Naive B cell (primary cell): ENCODE measurements at places on chromosomes 3 and 15.

- no peak for DNase-seq
These were observed 17.2 kb downstream of the CHCHD6 start for GRCh38 chr3:126721246-126721645.

DNA sequence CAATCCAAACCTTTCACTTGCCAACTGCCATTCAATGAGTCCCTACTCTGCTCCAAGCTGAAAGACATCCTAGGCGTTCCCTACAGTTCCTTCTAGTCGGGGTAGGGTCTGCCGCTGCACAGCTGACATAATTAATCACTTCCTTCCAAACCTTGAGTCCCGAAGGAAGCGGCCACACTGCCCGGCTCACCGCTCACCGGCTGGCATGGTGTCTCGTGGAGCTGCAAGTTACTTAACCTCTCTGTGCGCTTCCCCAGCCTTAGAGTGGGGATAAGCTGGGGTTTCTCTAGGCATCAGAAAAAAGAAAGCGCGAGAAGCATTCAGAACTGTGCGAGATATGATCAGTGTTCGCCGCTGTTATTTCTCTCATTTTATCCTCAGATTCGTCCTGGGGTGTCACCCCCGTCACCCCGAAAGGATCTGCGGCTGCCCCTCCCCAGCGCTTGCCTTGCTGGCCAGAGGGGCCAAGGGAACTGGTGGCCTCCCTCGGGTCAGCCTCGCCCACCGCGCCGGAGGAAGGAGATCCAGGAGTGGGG lies 748 bp downstream of the MRPS25 start:
- DNase-seq = no peak

GRCh38 chr3:174089592-174089991 lies 692.0 kb downstream of the NLGN1 start:
- DNase-seq = no peak

DNA sequence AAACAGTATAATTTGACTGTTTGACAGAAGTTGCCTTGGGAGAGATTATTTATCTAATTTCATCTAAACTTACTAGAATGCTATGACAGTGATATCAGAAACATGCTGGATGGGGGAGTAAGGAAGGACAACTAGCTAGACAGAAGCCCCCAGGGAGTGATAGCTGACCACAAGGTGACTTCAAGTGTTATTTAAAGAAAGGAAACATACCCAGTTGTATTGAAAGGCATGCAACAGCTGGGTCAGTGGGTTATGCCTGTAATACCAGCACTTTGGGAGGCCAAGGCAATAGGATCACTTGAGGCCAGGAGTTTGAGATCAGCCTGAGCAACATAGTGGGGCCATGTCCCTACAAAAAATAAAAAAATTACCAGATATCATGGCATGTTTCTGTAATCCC lies 69.6 kb downstream of the SLC49A4 start:
- DNase-seq = no peak

GRCh38 chr15:27831384-27832236 lies 267.5 kb downstream of the OCA2 start:
- DNase-seq = no peak

- DNase-seq = no peak
These were observed 343.1 kb downstream of the WDR72 start for GRCh38 chr15:53416219-53416940.

GRCh38 chr3:145483992-145484391 lies 677.0 kb downstream of the PLOD2 start:
- DNase-seq = no peak

DNA sequence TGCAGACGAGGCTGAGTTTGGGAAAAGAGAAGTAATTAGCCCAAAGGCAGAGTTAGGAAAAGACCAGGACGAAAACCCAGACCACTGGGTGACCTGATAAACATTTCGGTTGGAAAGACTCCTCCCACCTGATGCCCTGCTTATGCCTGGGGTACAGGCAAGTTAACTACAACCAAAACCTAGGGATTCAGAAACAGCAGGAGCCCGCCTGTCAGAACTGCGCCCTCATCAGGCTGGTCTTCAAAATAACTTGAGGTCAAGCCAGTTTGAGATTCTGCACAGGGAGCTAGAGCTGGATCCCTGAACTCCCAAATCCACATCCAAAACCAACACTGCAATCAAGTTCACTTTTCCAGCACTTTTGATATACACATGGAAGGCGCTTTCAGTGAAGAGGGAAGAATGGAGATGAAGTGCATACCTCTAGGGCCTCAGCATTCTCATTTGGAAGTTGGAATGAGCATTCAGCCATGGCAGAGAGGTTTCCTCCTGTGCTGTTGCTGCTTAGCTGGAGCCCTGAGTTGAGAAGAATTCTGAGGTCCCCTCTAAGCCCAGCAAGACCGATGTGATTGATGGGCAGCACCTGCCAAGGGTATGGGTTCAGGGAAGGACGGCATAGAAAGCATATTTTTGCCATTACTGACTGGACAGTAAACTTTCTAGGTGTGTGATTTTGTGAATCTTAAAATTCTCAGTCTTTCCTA lies 11.6 kb downstream of the TSEN2 start:
- DNase-seq = no peak
